Activated naive CD4-positive, alpha-beta T cell (primary cell): ENCODE measurements at places on chromosomes 3 and 15.

GRCh38 chr15:80898040-80898439, 91.6 kb downstream of the MESD start:
- DNase-seq, result no peak

DNA sequence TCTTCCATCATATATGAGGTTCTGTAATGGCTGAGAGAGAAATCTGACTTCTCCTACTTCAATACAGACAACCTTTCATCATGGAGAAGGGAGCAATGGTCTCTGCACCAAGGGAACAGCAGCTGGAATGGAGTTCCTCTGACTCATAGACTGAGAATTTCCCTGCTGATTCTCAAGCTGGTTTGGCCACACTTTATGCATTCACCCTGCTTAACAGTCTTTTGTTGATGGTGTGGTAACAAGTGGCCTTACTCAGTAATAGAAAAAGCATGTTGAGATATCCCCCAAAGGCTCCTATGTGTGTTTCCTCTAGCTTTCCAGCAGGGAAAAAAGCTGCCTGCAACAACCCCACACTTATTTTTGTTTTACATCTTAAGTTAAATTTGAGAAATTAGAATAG, 138.1 kb downstream of the GREM1 start:
- no peak for DNase-seq

DNA sequence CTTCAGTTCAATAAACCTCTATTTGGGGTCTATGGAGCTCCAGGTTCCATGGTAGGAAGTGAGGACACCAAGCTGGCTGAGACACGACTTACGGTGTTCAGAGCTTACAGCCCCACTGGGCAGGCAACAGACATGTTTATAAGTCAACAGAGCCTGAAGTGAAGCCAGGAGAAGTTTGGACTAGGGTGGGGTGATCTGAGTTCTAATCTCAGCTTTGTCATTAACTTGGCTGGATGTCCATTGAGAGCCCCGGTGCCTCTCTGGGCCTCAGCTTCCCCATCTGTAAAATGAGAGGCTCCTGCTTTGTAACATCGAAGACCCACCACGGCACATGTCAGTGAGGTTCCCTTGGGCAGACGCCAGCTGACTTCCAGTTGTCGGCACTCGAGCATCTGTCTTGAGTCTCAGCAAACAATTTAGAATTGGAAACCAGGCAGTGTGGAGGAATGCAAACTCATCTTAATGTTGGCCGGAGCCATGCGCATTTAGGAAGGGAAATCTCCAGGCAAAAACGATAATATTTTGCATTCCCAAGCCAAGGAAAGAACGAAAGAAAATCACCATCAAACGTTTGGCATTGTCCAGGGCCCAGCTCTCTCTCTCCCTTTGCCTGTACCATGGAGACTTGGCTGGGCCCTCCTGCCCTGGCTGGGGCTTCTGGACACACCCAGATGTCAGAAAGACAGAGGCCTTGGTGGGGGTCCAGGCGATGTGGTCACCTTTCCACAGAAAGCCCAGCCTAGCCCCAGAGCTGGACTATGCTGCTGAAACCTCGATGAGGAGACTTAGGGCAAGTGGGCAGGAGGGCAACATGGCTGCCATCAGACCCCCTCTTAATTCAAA, 18.4 kb downstream of the ITGA11 start:
- DNase-seq, result no peak

GRCh38 chr15:60703207-60703933, 224.4 kb upstream of the ICE2 start:
- no peak for DNase-seq

DNA sequence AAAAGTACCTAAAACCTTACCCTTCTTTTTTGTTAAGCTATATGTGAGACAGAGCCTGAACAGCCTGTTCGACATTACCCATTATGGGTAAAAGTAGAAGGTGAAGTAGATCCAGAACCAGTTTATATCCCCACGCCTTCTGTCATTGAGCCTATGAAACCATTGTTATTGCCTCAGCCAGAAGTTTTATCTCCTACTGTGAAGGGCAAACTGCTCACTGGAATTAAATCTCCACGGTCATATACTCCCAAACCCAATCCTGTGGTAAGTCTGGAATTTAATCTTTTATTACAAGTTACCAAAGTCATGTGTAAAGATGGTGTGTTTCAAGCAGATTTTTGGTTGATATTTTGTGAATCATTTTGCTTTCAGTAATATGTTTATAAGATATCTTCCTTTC, 47.1 kb upstream of the MAPKBP1 start:
- DNase-seq, result no peak

DNA sequence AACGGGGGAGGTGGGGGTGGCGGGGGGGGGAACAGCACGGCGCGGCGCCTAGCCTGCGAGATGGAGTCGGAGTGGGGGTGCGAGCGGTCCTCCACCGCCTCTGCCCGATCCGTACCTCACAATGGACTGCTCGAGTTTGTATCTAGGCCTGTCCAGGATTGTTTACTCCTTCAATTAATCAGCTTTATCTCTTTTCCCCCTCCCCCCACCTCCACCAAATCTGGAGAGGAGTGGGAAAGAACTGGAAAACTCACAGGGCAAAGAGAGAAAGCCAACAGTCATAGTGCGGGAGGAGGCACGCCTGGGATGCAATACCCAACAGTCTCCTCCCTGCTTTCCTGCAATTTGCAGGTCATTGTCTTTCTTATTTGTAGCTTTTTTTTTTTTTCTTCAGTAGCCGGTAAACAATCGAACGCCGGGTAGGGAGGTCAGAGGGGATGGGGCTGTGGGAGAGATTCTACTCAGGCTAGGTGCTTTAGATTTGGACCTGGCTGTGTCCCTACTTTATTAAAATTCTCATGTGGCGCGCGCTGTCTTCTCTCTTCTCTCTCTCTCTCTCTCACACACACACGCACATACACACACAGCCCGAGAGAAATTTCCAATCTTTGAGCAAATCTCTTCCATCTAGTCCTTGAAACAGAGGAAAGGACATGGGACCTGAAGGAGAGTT, 6.9 kb upstream of the MEIS2 start:
- no peak for DNase-seq

DNA sequence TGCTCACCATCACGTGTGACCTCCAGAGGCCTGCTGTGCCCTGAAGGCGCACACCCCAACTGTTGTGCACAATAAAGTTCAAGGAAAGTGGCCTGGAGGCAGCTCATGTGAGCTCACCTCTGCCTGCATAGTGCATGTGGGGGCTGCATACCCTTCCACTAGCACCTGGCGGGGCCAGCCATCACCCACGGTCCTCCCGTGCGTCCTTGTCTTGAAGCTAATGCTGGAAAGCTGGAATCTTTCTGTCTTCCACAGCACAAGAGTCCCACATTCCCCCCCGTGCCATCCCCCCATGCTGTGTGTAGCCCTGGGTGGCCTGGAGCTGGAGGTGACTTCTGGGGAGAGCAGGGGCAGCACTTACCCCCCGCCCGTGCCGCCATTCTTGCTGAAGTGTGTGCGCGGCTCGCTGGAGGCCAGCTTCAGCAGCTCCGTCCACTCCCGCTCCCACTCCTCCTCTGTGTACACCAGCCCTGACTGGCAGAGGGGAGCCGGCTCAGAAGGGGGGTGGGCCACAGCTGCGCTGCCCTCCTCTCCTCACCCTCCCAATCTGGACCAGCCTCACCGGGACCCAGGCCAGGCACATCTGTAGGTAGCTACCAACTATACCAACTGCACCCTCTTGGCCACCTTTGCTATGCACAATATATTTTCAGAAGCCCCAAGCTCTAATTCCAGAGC, 199.5 kb downstream of the KLF13 start:
- no peak for DNase-seq

GRCh38 chr15:91099616-91099994, 452 bp upstream of the SV2B start:
- no peak for DNase-seq

- DNase-seq, result no peak
Observed at GRCh38 chr3:191644291-191644690, 183.3 kb downstream of the PYDC2 start.

DNA sequence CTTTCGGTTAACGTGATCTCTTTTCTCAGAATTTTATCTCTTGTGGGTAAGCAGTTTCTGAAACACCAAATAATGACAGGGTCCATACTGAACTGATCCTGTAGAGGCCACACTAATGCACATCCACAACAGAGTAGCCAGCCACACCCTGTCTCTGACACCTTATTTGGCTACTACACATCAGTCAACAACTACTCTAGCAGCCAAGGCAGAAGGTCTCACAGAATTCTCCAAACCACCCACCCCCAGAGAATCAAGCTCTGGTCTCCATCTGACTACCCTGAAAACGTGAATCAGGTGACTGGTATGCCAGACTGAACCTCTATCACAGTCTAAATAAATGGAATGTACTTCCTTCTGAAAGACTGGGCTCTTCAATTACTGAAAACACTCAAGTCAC, 38.0 kb downstream of the EDC3 start:
- DNase-seq, result no peak

DNA sequence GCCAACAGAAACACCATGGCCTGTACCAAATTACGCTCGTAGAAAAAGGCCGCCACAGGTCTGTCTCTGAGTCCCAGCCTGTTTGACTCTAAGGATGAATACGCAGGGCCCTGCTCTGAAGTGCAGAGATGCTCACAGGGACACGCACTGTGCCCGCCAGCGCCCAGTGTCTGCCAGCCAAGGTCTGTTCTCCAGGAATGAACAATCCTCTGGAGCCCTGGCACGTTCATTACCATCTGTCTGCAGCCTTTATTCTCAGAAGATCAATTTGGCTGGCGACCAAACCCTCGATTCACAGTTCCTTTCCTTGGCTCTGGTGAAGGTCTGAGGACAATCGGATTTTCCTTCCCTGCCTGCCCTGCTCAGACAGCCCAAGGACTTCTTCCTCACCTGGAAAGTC, 66.3 kb downstream of the NIPA2 start:
- no peak for DNase-seq
